ENCODE measurements at places on chromosomes 7 and 10.

- DNase-seq, result no peak
These were observed 1200.5 kb downstream of the SORCS1 start for GRCh38 chr10:105964009-105964408.

DNA sequence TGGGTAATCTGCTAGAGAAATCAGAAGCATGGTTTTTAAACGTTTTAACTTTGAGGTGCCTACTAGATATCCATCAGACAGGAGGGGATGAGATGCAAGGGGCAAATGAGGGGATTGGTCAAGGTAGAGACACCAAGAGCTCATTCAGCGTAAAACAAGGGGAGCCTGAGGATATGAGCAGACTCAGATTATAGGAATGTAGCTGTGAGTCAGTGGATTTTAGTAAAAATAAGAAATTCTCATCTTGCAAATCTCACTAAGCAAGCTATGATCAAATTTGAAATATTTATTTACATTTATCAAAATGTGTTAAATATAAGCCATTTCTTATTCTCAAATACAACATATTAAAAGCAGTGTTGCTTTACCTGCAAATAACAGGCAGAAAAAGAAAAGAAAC is 21.4 kb upstream of the TFEC start:
- DNase-seq, result no peak

- no peak for DNase-seq
These were observed 811 bp downstream of the GPC2 start for GRCh38 chr7:100176096-100177044.

GRCh38 chr10:89566992-89567391 is 31.6 kb upstream of the SLC16A12 start:
- DNase-seq, result no peak

GRCh38 chr7:23898619-23899018 is 188.6 kb downstream of the STK31 start:
- no peak for DNase-seq

Data from activated CD4-positive, alpha-beta T cell treated with anti-CD3 and anti-CD28 coated beads, Interleukin-2, Interleukin-6, amounts not matched to agents 100 ng/mL and 50 ng/mL, durations not matched to agents 16 hours and 8 hours (primary cell).